CD4-positive, alpha-beta T cell treated with Interleukin-17A for 1 hour (primary cell): ENCODE measurements at places on chromosomes 6 and 20.

- no peak for DNase-seq
Measured at GRCh38 chr6:143755301-143755744, 77.6 kb downstream of the PHACTR2 start.

GRCh38 chr20:4470375-4470774 is 251.3 kb upstream of the PRND start:
- no peak for DNase-seq

- no peak for DNase-seq
Measured at GRCh38 chr6:2086326-2086965, 159.0 kb downstream of the GMDS start.

- DNase-seq: no peak
Measured at GRCh38 chr20:10042086-10042485, 7.3 kb downstream of the ANKEF1 start.

DNA sequence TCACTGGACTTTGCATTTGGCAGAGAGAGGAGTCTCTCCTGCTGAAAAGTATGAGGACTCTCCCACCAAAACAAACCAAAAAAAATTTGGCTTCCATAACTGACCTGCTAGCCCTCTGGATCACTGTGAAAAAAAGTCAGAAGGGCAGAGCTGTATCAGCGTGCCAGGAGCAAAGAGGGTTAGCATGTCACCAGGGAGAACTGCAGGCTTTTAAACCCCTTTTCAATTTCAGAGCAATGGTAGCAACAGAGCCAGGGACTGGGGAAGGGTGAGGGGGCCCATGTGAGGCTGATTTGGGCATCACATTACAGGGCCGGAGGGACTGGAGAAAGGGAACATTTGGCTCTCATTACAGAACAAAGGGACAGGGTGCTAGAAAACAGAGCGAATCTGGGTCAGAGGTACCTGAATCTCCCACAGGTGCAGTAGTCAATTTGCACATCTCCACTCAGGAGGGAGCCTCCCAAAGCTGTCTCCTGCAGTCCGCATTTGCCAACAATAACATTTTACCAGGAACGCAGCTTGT is 185.7 kb upstream of the EYA4 start:
- no peak for DNase-seq

- peak; percentile 38 for DNase-seq
Measured at GRCh38 chr6:28657769-28658465, 132.2 kb downstream of the GPX5 start.

GRCh38 chr6:53347250-53347920 is 1.4 kb downstream of the ELOVL5 start:
- peak; percentile 58 for DNase-seq
